ENCODE measurements at places on chromosomes 16 and 17.

- DNase-seq: no peak
Observed at GRCh38 chr16:86946981-86947380, 368.6 kb downstream of the FOXL1 start.

- no peak for DNase-seq
Observed at GRCh38 chr16:85052536-85052935, 24.9 kb downstream of the KIAA0513 start.

DNA sequence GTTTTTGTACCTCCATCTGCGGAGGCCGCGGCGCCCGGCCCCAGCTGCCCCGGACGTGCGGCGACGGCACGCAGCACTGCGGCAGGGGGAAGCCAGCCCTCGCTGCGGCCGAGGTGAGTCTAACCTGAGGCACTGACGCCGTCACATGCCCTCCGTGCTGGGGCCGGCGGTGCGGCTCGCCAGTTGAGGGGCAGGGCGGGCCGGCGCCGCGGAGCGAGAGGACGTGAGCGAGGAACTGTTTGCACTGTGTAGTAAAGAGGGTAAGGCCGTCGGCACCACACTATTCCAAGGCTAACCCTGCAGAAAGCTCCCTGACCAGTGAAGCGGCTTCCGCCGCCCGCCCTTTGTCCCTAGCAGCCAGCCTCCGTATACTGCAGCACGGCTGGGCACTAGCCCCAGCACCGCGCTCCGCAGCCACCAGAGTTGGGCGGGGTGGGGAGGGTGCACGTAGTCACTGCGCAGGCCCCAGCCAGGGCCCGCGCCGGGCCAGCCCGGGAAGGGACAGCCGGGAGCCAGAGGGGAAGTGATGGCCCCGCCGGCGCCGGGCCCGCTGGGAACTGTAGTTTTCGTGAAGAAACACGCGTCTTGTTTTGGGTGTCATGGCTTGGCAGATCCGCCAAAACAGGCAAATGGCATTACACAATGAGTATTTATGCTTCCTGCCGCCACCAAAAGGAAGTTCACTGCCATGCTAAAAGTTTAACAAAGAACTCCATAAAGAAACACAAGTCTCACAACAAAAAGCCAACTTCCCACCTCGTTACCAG is 580 bp upstream of the KANSL1 start:
- peak; percentile 97 for DNase-seq

GRCh38 chr17:42312285-42313130 is 24.2 kb downstream of the STAT5A start:
- peak; percentile 91 for DNase-seq

DNA sequence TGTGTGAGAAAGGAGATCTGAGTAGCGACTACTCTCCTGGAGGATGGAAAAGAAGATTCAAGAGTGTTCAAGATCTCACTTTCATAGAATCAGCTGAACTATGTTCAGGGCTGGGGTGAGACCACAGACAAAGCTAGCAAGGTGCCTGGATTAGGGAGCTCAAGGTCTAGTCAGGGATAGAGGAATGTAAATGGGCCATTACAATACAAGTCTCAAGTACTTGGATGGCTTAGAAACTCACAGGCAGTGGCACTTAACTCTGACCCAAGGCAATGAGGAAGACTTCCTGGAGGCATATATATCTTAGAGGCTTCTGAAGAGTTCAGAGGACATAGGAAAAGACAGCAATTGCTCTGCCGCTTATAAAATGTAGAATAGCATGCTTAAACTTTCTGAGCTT is 184.9 kb upstream of the CDH11 start:
- DNase-seq: no peak

DNA sequence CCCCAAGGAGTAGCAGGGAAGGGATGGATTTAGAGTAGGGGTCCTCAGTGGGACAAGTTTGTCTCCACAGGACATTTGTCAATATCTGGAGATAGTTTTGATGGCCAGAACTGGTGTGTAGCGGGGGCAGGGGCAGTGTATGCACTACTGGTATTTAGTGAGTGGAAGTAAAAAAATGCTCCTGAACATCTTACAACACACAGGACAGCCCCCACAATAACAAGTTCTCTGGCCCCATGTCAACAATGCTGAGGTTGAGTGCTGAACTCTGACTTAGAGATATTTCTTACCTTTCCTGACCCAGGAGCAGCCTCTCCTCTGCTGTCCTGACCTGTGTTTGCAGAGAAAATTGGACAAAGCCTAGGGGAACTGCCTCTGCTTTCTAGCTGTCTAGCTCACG is 365.8 kb downstream of the HAPSTR1 start:
- no peak for DNase-seq
